ENCODE measurements at places on chromosomes 5 and 9.

DNA sequence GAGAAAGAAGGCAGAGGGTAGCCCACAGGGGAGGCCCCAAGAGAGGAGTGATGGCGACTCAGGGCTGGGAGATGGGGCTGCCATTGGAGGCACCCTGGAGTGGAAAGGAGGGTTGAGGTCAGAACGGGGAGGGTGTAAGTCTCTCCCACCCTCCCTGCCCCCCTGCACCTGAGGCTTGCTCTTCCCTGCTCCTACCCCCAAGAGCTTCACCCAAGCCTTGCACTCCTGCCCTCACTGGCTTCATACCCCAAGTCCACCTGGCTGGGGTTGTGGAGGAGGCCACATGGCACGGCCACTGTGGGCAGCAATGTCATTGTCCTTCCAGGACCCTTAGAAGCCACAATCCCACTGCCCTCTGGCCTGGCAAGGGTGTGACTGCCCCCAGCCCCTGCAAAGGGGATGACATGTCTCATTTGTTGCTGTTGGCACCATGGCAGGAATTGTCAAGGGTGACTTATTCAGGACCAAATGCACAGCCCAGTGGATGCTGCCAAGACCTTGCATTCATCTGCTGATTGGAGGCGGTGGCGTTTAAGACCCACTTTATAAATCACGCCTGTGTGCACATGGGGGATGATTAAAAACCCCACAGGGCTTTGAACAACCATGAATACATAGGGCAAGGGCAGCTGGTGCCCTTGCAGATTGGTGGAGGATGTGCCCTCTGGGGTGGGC is 47.6 kb upstream of the RNU6ATAC start:
- no peak for DNase-seq

DNA sequence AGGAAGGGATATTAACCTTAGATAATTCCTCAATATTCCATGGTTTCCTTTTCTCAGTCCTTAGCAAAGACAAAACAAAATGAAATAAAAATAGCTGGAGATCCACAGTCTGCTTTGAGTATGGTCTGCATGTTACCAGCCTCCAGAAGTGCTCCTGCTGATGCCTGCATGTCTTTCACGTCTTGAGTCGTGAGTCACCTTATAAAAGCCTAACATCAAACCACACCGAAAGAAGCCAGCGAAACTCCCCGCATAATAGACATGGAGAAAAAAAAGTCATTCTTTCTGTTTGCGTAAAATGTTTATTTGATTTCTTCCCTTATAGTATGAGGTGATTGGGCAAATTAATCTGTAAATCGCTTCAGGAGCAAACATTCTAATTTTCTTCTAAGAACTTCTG is 380.5 kb downstream of the SLCO4C1 start:
- no peak for DNase-seq

GRCh38 chr5:128637031-128637430 is 99.0 kb upstream of the FBN2 start:
- no peak for DNase-seq

- no peak for DNase-seq
These were observed 4.3 kb upstream of the RNF44 start for GRCh38 chr5:176541338-176542134.

DNA sequence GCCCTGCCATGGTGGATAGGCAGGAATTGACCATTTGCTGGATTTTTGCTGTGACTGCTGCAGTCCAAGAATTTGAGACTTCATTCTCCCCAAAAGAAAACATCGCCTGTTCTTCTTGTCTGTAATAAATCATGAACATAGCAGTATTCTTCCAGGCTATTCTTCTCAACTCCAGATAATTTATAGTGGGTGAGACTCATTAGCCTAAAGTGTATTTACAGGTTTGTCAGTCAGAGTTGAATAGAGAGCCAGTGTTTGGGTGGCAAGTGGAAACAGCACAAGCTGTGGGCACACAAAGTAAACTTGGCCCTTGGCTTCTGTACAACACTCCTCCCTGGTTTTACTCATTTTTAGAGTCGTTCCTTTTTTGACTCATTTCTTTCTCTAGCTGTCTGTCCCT is 128.2 kb upstream of the VCAN start:
- DNase-seq: no peak

- no peak for DNase-seq
These were observed 223.1 kb downstream of the GNA14 start for GRCh38 chr9:77424993-77425392.

GRCh38 chr9:133377721-133378216 is 1.6 kb downstream of the STKLD1 start:
- no peak for DNase-seq

- no peak for DNase-seq
These were observed 10.8 kb downstream of the GFRA3 start for GRCh38 chr5:138263581-138263980.

DNA sequence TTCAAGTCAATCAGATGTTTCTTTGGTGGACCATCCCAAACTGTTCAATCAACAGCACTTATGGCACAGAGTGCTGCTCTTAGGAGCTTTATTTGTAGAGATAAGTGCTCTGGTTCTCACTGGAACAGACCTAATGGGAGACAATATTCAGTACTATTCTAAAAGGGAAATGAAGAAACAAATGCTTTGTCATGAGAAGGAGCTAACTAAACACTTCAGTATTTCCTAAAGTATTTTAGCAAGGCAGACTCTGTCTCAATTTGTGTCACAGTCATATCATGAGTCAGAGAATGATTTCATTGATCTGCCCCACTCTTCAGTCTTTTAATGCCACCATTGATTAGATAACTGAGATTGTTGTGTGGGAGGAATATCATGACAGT is 175.3 kb downstream of the SLF1 start:
- DNase-seq: no peak

GRCh38 chr9:92964607-92965060 is 17.3 kb downstream of the FGD3 start:
- no peak for DNase-seq

DNA sequence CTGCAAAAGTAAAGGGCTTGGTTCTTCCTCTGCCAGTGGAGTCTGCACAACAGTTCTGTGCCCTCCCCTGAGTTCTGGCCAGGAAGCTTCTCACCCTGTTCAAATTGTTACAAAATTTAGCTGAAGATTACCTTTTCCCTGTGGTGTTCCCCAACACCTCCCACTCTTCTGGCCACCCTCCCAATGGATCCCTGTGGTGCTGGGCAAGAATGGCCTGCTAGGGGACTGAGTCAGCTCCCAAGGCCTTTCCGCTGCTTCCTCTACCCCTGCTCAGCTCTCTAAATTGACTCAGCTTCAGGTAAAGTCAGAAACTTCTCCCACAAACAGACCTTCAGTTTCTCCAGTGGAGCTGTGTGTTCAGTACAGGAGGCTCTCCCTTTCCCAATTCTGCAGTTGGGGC is 186.0 kb downstream of the NR2F1-AS1 start:
- DNase-seq: no peak

GRCh38 chr9:2427120-2427891 is 194.3 kb upstream of the VLDLR start:
- no peak for DNase-seq

DNA sequence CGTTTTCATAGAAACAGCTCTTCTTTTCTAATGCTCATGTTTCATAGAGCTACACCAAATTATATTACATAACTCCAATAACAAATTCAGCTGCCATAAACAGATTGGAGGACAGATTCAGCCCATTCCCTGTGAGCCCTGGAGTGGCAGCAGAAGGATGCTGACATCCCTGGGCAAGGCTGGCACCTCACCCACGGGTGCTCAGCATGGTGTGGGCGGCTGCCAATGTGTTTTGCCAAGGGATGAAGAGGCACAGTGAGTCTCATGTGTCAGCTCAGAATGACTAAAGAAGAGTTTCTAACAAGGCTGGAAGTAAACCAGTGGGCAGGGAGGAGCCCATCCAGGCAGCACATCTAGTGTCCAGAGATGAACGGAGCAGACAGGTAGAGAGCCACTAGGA is 127.1 kb upstream of the ICE1 start:
- no peak for DNase-seq

GRCh38 chr5:218457-219291 is 554 bp downstream of the SDHA start:
- no peak for DNase-seq

GRCh38 chr9:98916660-98917059 is 27.0 kb upstream of the COL15A1 start:
- no peak for DNase-seq

- no peak for DNase-seq
These were observed 80.1 kb upstream of the LPAR1 start for GRCh38 chr9:111118256-111118948.
